ENCODE measurements at places on chromosomes 2 and 18. TPM values are rescaled to one million over a fixed set of nuclear protein-coding genes. Genes with fewer than 3 reads are reported as not detected.

Gene SOCS6
- total RNA-seq = 29.6 TPM

Gene PDCD1
- total RNA-seq = 1.4 TPM

Gene GKN1
- total RNA-seq = not detected

Gene INHA
- 1.4 TPM for total RNA-seq

Gene SFT2D3
- total RNA-seq = 3.7 TPM

Gene OTOS
- total RNA-seq = not detected

Gene SLC39A6
- total RNA-seq = 12.9 TPM

Gene WNT10A
- total RNA-seq = not detected

Gene C1GALT1C1L
- total RNA-seq = 1.7 TPM

Gene GREB1L
- total RNA-seq = 11.2 TPM

Gene MROH2A
- not detected for total RNA-seq

Gene LRATD1
- 2.8 TPM for total RNA-seq

Gene ACADL
- 0.43 TPM for total RNA-seq

GRCh38 chr18:6866552-6867085 is 137.1 kb downstream of the ARHGAP28 start:
- no peak for DNase-seq

- no peak for DNase-seq
These were observed 117.1 kb upstream of the PDE1A start for GRCh38 chr2:182543741-182544525.

DNA sequence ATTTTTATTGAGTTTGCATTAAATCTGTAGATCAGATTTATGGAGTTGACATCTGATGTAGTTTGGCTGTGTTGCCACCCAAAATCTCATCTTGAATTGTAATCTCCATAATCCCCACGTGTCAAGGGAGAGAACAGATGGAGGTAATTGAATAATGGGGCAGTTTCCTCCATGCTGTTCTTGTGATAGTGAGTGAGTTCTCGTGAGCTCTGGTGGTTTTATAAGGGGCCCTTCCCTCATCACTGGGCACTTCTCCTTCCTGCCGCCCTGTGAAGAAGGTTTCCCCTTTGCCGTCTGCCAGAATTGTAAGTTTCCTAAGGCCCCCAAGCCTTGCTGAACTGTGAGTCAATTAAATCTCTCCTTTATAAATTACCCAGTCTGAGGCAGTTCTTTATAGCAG is 32.2 kb downstream of the ZC3H15 start:
- no peak for DNase-seq

DNA sequence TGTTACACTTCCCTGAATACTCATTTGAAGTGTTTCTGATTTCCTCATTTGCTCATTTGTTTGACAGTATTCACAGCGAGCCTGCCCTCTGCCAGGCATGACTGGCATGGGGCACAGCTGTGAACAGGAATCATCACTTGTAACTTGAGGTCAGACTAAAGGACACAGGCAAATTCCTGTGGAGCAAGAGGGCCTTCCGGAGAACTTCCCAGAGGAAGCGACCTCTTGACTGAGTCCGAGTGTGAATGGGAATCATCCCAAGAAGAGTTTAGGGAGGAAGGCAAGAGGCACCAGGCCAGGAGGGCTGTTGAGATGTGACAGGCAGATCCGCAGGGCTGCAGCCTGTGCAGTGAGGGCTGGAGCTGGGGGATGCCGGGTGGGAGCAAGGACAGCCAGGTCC is 45.4 kb downstream of the LIMS1 start:
- no peak for DNase-seq

GRCh38 chr2:200254773-200255172 is 51.7 kb upstream of the SPATS2L start:
- DNase-seq = no peak

DNA sequence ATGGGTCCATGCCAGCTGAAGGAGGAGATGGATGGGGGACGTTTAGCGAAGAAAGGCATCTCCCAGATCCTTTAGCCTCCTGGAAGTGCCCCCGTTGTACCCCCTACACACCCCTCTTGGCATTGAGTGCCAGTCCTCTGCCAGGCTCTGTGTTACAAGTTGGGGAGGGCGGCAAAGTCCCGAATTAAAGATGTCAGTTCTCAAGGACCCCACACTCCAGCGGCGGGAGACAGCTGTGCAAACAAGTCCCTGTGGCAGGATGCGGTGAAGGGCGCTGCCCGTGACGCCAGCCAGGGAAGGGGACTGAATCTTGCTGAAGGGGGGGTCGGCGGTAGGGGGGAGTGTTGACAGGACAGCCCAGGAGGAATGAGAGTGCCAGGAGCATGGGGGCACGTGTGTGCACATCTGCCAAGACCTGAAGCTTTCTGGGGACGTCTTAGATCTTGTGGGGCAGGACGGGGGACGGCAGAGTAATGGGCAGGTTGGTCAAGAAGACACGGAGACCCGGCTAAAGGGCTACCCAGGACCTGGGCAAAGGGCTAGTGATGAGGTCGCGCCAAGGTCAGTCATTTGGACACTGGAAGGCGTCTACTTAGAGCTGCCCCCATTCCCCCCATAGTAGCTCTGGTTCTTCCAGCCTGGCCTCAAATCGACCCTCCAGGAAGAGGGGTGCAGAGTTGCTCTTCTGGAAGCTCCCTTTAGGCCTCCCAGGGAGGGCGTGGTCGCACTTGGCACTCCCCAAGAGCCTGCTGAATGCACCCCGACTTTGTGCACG is 2.8 kb upstream of the CTDSP1 start:
- peak; percentile 92 for DNase-seq

DNA sequence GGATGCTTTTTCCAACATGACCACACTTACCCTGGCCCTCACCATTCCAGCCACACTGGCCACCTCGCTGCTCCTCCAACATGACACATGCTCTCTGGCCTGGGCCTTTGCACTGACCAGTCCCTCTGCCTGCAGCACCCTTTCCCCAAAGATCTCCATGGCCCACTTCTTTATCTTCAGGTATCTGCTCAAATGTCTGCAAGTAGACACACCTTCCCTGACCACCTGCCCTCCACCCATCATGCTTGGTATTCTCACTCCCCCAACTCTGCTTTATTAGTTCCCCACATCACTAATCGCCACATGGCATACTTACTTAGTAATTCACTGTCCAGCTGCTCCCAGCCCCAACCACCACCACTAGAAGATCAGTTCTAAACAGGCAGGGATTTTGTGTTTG is 214.2 kb downstream of the BCL11A start:
- no peak for DNase-seq

DNA sequence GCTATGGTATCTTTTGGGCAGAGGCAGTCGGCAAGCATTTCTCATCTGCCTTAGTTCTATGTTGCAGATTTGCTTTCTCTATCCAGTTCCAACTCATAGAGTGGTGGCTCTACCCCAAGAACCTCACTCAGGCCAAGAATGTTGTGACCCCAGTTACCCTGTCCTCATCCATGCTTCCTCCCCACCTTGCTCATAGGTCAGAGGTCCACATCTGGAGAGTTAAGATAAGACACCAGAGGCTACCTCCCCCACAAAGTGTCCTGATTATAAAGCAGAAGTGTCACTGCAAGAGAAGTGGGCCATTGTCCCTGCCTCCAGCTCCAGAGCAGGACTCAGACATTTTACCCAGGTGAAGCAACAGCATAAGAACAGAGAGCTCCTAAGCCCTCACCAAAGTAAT is 276.8 kb upstream of the CHST9 start:
- no peak for DNase-seq

- no peak for DNase-seq
These were observed 22.9 kb upstream of the LBH start for GRCh38 chr2:30208453-30208852.

DNA sequence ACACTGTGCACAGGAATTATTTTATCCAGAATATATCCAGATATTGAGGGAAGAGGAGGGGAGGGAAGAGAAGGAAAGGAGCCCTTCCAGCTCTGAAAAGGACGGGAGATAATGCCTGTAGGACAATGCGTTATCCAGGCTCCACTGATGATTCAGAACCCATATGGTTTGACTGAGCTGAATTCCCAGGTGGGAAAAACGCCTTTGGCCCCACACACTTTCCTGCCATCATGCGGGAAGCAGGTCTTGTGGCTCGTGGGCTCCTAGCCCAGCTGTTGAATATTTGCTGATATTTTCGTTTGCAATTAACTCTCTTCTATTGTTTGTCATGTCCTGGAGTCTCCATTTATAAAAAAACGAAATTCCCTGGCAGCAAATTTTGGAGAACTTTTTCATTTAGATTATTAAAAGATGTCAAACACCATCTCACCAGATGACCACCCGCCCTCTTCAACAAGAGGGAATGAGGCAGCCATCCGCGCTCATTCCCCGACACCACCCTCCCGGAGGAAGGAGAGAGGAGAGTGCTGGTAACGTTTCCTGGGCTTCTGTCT is 8.9 kb downstream of the COL6A3 start:
- DNase-seq = peak; percentile 47

- no peak for DNase-seq
These were observed 114.5 kb downstream of the KLHL29 start for GRCh38 chr2:23499439-23499838.

DNA sequence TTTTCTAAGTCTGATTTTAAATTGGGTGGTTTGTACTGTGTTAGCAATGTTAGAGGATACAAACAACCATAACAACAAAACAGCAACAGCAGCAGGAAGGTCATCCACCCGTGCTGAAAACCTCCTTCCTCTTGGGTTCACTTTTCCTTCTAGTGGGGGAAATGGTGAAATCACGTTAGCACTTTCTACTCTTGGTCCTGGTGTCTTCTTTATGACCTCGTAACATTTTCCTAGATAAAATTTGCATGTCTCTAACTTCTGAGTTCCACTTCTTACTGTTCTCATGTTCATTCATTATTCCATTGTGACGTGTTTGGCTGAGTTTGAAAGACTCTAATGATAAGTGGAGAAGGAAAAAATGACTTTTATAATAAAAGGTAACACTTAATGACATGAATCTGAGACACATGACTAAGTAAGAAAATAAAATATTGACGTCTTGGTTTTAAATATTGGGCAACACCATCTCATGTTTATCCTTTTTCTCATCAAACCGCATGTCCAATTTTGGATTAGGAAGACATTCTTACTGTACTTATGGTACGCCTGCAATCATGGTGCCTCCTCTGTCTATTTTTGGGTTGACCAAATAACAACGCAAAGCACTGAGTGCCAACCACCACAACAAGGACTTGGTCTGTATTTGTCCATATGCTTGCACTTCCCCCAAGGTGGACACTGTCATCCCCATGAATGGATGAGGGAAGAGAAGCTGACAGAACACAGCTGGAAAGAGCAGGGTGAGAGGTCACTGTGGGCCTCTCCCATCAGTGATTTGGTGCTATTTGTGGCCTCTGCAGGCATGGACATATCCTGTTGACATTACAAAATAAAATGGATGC is 25.7 kb upstream of the IL1R1 start:
- DNase-seq = peak; percentile 53

DNA sequence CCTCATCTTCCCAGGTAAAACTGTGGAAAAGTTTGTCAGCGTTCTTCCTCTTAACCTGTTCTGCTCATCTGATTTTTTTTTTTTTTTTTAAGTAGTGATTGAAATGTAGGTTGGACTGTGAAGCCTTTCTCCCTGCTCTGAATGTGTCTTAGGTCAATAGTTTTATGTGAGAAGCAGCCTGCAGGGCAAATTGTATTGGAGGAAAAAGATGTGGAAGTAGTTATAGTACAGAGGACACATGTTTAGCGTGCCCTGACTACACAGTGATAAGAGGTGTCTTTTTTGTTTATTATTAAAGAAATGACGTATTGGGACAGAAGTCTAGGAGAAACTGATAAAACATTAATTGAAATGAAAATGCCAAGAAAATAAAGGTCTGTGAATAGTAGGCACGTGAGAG is 1.5 kb downstream of the MTA3 start:
- DNase-seq = no peak

- DNase-seq = no peak
These were observed 26.1 kb upstream of the WIPF1 start for GRCh38 chr2:174623690-174624089.

GRCh38 chr2:170377500-170378207 is 199.7 kb downstream of the MYO3B start:
- DNase-seq = no peak

DNA sequence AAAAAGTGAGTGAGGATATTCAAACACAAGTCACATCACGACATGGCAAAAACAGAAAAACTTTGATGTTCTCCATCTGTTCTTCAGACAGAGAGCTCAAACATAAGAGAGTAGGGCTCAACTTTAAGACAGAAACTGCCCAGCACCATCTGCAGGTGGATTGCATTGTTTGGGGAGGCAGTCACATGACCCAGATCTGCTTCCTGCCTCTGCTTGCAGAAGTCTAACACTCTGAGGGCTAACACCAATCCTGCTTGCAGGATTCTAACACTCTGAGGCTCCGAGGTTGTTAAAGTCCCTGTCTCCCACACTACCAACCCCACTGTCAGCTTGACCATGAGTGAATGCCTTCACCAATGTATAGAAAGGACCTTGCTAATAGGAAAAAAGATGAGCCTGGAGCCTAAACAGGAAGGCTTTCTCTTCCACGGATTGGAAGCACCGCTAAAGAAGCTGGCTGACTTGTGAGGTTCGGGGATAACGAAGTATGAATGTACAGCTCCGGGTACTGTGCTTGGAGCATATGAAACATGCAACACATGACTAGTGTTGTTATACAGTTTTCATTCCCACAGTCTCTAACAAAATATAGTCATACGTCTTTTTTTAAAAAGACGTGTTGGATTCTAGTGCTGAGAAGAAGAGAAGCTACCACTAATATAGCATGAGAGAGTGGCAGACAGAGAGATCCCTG is 176.6 kb upstream of the CREB1 start:
- DNase-seq = no peak

- no peak for DNase-seq
These were observed 169.4 kb downstream of the DDX1 start for GRCh38 chr2:15761056-15761455.

DNA sequence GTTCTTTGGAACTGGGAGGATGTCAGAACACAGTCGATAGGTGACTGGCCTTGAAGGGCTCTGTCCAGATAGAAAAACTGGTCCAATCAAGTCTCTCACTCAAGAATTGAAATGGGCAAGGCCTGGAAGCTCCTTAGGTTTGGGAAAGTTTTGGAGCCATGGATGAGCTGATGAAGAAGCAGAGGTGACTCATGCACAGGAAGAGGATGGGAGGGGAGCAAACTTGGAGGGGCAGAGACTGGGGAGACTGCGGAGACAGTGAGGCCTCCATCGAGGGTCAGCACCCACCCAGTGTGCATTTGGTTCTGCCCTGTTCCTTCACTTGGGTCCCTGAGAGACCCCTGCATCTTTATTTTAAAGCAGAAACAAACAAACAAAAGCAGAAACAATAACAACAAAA is 41.1 kb downstream of the SOWAHC start:
- DNase-seq = no peak

- no peak for DNase-seq
These were observed 351.3 kb downstream of the GPD2 start for GRCh38 chr2:156787517-156787916.

- no peak for DNase-seq
These were observed 29.5 kb upstream of the MEIS1 start for GRCh38 chr2:66405473-66405872.

All from heart left ventricle (tissue), 16 donors.